ENCODE measurements at places on chromosomes 2 and 18.

- no peaks in the 10 kb centered on the region for H3K36me3 ChIP-seq
- H3K4me3 ChIP-seq, result peak overlapping the region; percentile 0
- peak overlapping the region; percentile 58 for H3K27ac ChIP-seq
- H3K4me1 ChIP-seq, result peaks cover 77% of the 10 kb centered on the region
- H3K27me3 ChIP-seq, result no peaks in the 10 kb centered on the region
Measured at GRCh38 chr2:201127570-201127969, 11.6 kb downstream of the CFLAR start.

- H3K27me3 ChIP-seq, result no peaks in the 10 kb centered on the region
- no peak overlapping the region for H3K4me3 ChIP-seq
- no peak overlapping the region for H3K27ac ChIP-seq
- DNase-seq, result no peak
- H3K4me1 ChIP-seq, result no peaks in the 10 kb centered on the region
- no peaks in the 10 kb centered on the region for H3K36me3 ChIP-seq
Measured at GRCh38 chr18:56200381-56200911, 437.9 kb downstream of the TXNL1 start.

- no peaks in the 10 kb centered on the region for H3K27me3 ChIP-seq
- no peak for DNase-seq
- no peaks in the 10 kb centered on the region for H3K36me3 ChIP-seq
- H3K4me3 ChIP-seq, result no peak overlapping the region
- H3K27ac ChIP-seq, result no peak overlapping the region
Measured at GRCh38 chr2:236935083-236935482, 150.6 kb upstream of the COPS8 start.

DNA sequence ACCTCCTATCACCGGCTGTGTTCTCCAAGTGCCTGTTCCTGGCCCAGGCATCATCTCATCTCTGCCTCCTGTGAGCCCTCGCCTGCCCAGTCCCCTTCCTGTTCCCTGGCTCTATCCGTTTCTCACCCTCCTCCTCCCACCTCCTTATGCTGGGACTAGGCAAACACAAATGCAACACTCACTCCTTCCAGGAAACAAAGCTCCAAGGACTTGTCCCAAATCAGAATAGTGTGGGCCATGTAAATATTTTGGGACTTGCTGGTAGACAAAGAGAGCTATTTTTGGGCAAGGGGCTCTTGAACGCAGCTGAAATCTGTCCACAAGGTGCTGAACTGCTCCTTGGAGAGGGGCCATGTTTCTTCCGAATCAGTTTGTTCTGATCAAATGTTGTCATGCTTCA is 25.3 kb downstream of the MBP start:
- DNase-seq, result no peak
- no peaks in the 10 kb centered on the region for H3K4me1 ChIP-seq
- no peak overlapping the region for H3K4me3 ChIP-seq
- H3K27me3 ChIP-seq, result no peaks in the 10 kb centered on the region

DNA sequence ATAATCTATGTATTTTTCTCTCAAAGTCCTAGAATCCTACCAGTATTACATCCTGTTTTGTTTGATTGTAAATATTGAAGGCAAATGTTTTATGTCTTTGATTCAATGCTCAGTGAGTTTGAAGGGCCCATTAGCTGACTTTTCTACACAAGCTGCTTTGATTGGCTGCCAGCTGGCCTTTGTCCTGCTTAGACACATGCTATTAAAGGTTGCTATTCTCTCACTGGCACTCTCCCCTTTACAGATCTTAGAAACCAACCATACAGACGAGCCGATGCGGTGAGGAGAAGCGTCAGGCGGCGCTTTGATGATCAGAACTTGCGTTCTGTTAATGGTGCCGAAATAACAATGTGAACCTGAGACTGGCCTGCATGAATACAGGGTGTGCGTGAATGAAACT is 69.7 kb downstream of the PRPF40A start:
- no peak overlapping the region for H3K4me3 ChIP-seq
- no peaks in the 10 kb centered on the region for H3K4me1 ChIP-seq
- no peaks in the 10 kb centered on the region for H3K27me3 ChIP-seq

DNA sequence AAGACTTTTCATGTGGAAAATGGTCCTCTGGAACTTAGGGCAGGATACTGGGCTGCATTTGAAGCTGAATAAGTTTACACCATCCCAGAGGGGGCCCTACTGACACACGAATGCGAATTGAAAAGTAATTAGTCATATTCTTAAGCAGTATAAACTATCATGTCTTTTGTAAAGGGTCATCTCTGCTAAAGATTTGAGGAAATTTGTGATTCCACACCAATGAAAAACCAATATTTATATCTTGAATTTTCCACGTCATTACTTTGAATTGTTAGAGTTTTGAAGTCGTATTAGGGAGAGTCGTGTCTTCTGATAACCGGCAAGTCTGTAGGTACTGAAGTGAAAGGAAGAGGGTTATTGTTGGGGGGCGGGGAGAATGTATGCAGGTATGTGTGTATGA is 4.1 kb upstream of the OTX1 start:
- H3K27ac ChIP-seq, result no peak overlapping the region
- H3K36me3 ChIP-seq, result peaks cover 12% of the 10 kb centered on the region
- peaks cover 79% of the 10 kb centered on the region for H3K27me3 ChIP-seq
- H3K4me1 ChIP-seq, result peaks cover 44% of the 10 kb centered on the region
- DNase-seq, result no peak
- H3K4me3 ChIP-seq, result no peak overlapping the region

GRCh38 chr2:24448797-24449196 is 42.3 kb upstream of the NCOA1 start:
- H3K4me3 ChIP-seq, result no peak overlapping the region
- H3K27me3 ChIP-seq, result no peaks in the 10 kb centered on the region
- no peak overlapping the region for H3K27ac ChIP-seq
- no peaks in the 10 kb centered on the region for H3K4me1 ChIP-seq

DNA sequence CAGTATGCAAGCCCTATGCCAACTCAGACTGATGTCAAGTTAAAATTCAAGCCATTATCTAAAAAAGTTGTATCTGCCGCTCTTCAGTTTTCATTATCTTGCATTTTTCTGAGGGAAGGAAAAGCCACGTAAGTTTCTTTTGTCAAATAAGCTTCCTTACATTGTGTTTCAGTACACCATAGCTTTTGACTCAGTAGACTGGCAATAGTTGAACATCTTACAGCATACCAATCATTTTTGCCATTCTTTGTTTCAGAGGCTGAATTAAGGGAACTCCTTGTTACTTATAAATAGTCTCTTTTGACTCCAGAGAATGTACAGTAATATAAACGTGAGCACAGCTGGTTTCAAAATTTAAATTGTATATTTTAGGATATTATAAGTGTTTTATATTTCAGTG is 120.6 kb downstream of the EHBP1 start:
- DNase-seq, result no peak
- no peak overlapping the region for H3K27ac ChIP-seq
- H3K36me3 ChIP-seq, result no peaks in the 10 kb centered on the region
- no peaks in the 10 kb centered on the region for H3K27me3 ChIP-seq
- H3K4me1 ChIP-seq, result no peaks in the 10 kb centered on the region
- H3K4me3 ChIP-seq, result no peak overlapping the region

GRCh38 chr2:148702475-148702874 is 57.9 kb downstream of the EPC2 start:
- DNase-seq, result no peak
- no peaks in the 10 kb centered on the region for H3K27me3 ChIP-seq
- H3K27ac ChIP-seq, result no peak overlapping the region
- H3K4me1 ChIP-seq, result no peaks in the 10 kb centered on the region

DNA sequence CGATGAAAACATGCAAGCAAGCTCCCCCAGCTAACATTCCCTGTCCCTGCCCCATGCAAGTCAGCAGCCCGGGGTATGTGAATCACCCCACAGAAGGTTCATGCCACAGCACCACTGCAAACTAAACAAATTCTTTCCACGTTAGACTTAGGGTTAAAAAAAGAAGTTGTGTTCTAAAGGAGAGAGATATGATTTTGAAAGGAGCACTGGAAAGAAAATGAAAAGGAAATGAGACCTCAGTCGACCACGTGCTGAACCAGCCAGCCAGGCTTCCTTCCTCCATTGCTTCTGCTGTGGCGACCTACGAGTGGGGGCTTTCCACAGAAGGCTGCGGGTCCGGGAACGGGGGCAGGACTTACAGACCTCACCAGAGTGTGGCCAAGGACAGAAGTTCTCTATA is 52.0 kb downstream of the ARL4C start:
- no peak overlapping the region for H3K4me3 ChIP-seq
- no peaks in the 10 kb centered on the region for H3K27me3 ChIP-seq
- no peaks in the 10 kb centered on the region for H3K36me3 ChIP-seq
- H3K27ac ChIP-seq, result peak overlapping the region; percentile 53

- H3K4me1 ChIP-seq, result no peaks in the 10 kb centered on the region
- H3K27ac ChIP-seq, result no peak overlapping the region
- H3K36me3 ChIP-seq, result no peaks in the 10 kb centered on the region
Measured at GRCh38 chr2:235955664-235956063, 212.5 kb downstream of the GBX2 start.

DNA sequence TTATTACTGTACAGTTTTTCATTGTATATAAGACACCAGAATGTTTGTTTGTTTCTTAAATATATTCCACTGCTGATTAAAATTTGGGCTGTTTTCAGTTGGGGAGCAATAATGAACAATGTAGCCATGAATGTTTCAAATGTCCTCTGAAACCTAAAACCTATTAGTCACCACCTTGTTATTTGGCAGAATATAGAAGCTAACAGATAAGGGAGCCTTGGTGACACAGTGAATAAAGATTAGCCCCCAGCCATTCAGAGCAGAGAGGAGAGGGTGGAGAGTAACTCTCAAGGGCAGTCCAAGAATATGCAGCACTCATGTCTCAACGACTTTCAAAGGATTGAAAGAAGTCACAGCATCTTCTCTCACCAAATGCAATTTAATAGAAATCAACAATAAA is 43.1 kb upstream of the ATP8B1 start:
- H3K27me3 ChIP-seq, result no peaks in the 10 kb centered on the region
- DNase-seq, result no peak
- no peaks in the 10 kb centered on the region for H3K4me1 ChIP-seq
- H3K27ac ChIP-seq, result no peak overlapping the region
- no peak overlapping the region for H3K4me3 ChIP-seq

DNA sequence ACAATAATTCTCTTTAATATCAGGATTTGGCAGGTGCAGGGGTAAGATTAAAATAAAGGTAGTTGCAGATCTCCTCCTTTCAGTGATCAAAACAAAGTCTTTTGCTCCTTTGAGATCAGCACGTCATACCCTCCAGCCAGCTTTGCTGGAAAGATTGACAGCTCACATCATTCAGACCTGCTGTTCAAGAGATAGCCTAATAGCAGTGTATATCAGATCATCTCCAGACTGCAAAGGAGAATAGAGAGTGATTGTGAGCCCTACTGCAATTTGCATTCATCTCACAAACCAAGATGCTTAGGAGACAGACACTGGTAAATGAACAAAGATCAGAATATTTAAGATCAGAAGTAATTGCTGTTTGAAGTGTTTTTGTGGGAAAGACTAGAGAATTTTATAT is 135.8 kb upstream of the DSEL start:
- DNase-seq, result no peak
- no peaks in the 10 kb centered on the region for H3K4me1 ChIP-seq
- H3K27me3 ChIP-seq, result no peaks in the 10 kb centered on the region

- H3K4me3 ChIP-seq, result no peak overlapping the region
- no peak overlapping the region for H3K27ac ChIP-seq
- H3K27me3 ChIP-seq, result no peaks in the 10 kb centered on the region
- no peaks in the 10 kb centered on the region for H3K36me3 ChIP-seq
- H3K4me1 ChIP-seq, result peaks cover 4% of the 10 kb centered on the region
Measured at GRCh38 chr2:197952540-197953202, 148.3 kb downstream of the PLCL1 start.

- H3K27ac ChIP-seq, result no peak overlapping the region
- peaks cover 25% of the 10 kb centered on the region for H3K27me3 ChIP-seq
- DNase-seq, result no peak
- no peaks in the 10 kb centered on the region for H3K36me3 ChIP-seq
- H3K4me1 ChIP-seq, result no peaks in the 10 kb centered on the region
Measured at GRCh38 chr2:120424274-120424796, 78.4 kb downstream of the INHBB start.

DNA sequence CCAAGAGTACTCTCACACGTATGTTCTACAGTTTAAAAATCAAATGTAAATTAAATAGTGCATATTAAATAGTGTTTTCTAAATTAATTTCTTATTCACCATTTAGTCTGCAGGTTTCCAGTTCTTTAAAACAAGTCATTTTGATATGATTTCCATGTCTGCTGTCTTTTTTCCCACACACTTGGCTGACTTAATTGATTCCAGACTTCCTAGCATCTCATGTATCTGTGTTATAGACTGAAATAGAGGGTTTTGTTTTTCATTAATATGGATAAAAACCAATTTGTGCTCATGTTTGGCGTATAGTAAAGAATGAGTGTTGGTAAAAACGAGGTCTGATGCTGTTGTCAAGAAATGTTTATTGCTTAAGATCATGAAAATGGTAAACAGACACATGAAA is 104.3 kb downstream of the SRBD1 start:
- H3K36me3 ChIP-seq, result no peaks in the 10 kb centered on the region
- H3K4me1 ChIP-seq, result no peaks in the 10 kb centered on the region
- no peaks in the 10 kb centered on the region for H3K27me3 ChIP-seq
- no peak overlapping the region for H3K4me3 ChIP-seq
- DNase-seq, result no peak

GRCh38 chr2:222751821-222752719 is 80.6 kb downstream of the MOGAT1 start:
- peak overlapping the region; percentile 66 for H3K27ac ChIP-seq
- DNase-seq, result no peak
- no peaks in the 10 kb centered on the region for H3K36me3 ChIP-seq
- H3K4me1 ChIP-seq, result peaks cover 22% of the 10 kb centered on the region

DNA sequence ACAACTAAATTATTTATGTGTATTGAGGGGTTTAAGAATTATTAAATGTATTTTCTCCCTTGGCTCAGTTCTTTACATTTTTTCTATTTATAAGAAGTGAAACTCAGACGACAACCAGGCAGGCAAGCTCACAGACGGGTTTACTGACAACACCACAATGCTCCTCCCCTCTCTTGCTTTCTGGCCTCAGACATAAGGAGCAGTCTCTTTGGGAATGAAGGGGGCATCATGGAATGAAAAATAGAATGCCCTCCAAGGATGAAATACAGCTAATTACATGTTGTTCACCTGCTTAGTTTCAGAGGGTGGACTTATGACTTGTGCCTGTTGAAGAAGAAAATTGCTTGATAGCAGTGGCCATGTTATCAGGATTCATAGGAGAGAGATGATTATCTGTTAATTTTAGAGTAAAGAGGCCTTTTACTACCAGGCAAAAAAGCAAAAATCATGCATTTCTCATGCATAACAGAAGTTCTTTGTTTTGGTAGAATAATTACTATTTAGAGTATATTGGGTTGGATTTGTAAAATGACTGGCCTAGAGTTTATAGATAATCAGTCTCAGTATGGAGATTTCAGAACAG is 172.1 kb upstream of the LRRTM1 start:
- H3K4me1 ChIP-seq, result no peaks in the 10 kb centered on the region
- H3K27me3 ChIP-seq, result no peaks in the 10 kb centered on the region
- H3K27ac ChIP-seq, result no peak overlapping the region
